ENCODE measurements at places on chromosomes 11 and 22.

DNA sequence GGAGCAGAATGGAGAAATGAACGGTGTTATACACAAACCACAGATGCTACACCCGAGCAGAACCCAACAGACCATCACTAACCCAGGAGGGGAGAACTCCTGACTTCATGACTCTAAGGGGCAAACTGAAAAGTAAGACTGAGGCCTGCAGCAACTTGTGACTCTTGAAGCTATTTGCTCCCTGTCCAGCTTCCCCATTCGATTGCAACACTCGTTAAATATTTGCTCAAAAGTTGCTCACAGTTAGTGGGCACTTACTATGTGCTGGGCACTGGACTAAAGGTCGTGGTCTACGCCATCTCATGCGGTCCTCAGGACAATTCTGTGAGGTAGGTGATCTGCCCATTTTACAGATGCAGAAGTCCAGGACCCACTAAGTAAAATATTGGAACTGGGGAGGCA lies 9.5 kb upstream of the ADA2 start:
- DNase-seq: no peak

DNA sequence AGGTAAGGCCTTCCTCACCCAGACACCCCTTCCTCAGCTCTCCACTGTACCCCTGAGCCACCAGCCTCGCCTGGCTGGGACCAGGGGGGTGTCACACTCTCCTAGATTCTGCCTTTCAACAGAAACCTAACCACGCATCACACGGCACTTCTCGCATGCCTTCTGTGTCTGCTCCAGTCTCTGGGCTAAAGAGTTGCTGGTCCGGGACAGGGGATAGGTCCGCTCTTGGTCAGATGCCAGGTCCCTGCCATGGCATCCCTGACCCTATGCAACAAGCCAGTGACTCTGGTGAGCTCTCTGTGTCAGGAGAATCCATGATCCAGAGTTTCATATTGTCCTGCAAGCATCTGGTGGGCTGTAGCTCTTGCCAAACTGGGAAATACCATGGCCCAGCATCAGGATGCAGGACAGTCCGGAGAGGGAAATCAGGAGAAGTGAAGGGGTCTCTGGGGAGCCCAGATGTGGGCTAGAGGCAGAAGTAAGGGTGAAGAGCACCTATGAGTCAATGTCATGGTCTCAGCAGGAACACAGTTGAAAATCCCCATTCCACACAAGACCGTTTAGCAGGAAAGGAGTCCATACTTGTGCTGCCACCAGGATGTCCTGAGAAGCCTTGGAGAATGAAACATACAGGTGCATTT lies 14.1 kb downstream of the IGLL5 start:
- no peak for DNase-seq

- DNase-seq: no peak
Observed at GRCh38 chr11:124608147-124608546, 3.1 kb upstream of the PANX3 start.

GRCh38 chr11:110481523-110481922 lies 51.8 kb downstream of the FDX1 start:
- DNase-seq: no peak

GRCh38 chr11:77999446-78000030 lies 5.1 kb upstream of the INTS4 start:
- no peak for DNase-seq

DNA sequence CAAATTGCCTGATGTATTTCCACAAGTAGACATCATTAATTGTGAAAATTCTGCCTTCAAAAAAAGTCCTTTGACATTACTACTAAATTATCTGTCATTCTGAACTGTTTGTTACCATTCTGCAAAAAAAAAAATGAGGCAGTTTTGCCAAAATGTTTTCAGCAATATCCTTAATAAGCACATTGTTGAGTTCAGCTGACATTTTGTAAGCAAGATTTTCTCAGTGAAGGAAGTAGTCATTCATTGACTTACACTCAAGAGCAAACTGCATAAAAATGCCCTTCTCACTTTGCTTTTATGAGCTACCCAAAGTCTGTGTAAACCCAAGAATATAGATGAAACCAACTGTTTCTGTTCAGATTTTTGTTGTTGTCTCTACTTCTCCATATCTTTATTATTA lies 125.9 kb downstream of the UVRAG start:
- no peak for DNase-seq

DNA sequence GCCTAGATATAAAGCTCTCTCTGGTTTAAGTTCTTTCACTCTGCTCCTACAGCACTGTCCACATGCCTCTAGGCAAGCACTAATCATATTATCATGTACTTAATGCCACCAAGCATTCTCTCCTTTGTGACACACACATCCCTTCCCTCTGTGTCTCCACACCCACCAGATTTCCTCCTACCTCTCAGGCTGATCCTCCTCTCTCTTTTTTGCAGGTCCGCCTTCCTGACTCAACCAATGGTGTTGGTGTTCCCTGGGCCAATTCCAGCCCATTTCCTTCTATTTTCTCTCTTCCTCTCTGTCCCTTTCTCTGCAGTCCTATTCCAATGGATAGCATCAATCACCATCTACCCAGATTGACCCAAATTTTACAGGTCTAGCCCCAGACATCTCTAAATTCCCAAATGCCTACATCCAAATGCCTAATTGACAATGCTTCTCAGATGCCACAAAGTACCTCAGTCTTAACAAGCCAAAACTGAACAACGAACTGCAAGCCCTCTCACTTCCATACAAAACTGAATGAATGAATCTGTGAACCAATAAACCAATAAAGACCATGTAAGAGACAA lies 504 bp upstream of the ZNF215 start:
- DNase-seq: no peak

DNA sequence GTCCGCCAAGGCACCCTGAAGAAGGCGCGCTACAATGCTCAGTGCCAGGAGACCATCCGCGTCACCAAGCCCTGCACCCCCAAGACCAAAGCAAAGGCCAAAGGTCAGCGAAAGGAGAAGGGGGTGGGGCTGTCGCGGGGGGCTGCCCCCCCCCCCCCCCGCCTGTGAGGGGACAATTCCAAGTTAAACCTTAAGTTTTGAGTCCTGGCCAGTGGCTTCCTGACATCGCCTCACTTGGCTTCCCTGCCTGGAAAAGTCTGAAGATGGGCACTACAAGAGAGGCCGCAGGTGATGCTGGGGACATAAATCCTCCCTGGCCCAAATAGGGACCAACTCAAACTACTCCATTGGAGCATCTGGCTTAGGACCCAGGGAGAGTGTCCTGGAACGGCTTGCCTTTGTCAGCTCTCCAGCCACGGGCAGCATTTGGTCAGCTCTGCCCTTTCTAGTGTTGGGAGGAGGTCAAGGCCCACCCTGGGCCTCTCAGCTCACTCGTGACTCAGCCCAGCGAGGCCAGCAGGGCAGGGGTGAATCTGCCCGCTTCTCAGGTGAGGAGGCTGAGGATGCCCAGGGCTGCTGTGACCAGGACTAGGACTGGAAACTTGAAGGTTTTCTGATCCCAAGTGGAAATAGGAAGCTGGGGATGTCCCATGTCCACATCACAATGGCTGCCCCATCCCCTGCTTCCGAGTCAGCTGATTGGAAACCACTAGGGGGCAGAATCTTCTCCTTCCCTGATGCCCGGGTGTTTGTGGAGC lies 1.4 kb downstream of the MDK start:
- DNase-seq: no peak

DNA sequence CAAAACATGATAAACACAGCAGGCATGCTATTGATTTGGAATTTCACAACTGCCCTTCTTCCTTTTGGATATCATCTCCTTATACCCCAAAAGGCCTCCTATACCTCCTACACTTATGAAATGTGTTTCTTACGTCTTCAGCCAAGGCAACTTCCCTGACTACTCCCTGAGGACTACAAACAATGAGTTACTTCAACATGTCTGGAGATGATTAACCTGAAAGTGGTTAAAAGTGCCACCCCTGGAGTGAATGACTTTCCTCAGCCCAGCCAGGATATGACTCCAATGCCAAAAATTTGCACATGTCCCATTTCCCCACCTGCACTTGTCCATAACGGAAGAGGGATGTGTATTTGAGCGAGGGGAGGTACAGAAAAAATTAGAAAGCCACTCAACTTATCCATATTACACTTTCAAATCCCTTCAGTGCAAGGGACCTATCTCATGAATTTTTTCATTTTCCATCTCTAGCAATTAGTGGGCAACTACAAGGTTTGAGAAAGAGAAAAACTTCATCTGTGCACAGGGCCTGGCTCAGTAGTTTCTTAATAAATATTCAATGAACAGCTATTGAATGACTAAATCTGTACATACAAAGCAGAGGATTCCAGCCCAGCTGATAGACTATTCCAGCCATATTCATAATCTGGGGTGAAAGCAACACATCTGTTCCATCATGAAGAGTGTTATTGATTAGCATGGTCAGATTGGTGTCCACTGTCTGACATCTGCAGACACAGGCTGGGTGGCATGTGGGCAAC lies 36.8 kb downstream of the KIRREL3 start:
- no peak for DNase-seq

DNA sequence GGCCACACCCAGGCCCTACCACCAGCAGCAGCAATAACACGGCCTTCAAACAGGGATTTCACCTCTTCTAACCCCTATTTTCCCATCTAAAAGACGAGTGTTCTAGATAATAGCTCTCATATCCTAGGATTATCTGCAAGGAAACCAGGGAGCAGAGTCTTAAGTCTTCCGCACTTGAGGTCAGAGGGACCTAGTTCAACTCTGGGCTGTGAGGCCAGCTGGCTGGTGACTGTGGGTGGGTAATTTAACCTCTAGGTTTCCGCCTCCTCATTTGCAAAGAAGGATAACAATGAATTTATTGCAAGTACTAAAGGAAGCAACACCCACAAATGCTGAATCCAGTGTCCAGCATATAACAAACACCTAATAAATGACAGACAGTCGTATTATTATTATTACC lies 70.1 kb downstream of the LARGE1 start:
- DNase-seq: no peak

DNA sequence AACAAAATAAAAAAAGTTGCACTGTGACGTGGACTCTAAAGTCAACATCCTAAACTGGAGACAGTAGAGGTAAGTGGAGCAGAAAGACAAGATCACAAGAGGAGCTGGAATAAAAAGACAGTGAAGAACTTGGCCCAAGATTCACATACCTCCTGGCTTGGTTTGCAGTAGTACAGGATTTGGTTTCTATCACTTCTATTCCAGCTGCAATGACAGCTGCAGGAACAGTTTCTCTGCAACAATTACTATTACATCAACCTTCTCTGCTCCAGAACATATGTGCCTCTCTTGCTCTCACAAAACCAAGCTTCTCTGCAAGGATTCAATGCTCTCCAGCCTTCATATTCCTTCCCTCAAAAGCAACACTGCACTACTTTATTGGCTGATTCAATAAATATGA lies 7.8 kb upstream of the KDM2A start:
- no peak for DNase-seq

- no peak for DNase-seq
Observed at GRCh38 chr11:28922386-28922981, 814.3 kb downstream of the METTL15 start.

DNA sequence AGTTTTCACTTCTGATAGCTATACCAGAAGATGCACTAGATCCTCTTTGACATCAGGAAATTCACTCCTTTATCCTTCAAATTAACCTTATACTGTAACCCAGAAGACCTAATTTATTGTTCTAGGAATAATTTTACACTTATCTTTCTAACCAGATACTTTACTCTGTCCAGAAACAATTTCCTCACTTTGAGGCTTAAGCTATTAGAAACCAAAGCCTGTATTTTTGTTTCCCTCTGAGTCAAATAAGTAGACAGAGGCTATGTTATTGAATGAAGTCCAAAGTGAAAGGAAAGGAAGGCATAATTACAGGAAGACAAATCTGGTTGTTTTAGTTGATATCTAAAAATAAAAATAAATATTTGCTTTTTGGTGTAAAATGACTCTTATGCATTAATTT lies 2.2 kb downstream of the OR51V1 start:
- no peak for DNase-seq

DNA sequence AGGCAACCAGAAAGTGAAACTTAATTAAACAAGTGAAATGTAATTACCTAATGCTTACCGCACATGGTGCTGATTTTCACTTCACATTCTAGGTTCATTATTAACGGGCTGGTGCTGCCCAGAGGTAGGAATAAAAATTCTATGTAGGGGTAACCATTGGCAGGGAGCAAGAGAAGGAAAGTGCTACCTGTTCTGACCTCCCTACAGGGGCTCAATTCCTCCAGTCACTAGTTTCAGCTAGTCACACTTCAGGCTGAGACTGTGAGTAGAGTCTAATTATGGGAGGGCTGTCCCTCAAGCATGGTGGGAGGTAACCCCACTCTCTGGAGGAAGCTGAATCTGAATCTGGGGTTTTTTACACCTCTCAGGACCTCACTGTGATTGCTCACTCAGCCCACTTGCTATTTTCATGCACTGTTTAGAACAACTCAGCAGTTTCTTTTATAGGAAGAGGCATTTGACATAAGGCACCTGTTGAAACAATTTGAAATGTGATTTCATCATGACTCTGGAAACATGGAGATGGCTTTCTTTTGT lies 75.4 kb downstream of the MAML2 start:
- DNase-seq: no peak

DNA sequence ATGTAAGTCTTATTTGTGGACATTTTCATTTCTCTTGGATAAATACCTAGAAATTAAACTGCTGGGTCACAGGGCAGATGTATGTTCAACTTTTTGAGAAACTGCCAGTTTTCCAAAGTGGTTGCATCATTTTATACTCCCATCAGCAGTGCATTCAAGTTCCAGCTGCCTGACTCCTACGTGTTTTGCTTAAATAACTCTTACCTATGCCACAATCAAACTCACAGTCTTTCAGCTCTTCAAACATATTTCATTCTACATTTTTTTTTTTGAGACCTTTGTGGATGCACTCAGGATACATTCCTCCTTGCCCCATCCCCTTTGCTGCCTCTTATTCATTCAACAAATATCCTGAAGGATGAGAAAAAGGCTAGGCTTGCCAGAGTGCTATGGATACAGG lies 9.2 kb downstream of the TCF20 start:
- DNase-seq: no peak

DNA sequence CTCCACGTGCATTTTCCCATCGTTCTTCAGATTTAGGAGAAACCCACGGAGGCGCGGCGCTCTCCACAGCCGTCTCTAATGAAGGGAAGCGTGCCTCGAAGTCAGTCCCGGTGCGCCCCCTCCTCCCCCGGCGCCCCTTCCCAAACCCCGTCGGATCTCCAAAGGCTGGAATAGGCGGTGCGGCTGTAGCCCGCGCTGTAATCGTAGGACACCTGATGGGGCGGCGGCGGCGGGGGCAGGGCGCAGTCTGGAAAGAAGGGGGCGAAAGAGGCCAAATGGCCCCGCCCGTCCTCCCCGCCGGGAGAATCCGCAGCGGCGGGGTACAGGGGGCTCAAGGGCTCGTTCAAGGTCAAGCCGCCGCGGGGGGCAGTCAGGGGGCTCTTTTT lies 1.3 kb downstream of the FAM181B start:
- DNase-seq: no peak

DNA sequence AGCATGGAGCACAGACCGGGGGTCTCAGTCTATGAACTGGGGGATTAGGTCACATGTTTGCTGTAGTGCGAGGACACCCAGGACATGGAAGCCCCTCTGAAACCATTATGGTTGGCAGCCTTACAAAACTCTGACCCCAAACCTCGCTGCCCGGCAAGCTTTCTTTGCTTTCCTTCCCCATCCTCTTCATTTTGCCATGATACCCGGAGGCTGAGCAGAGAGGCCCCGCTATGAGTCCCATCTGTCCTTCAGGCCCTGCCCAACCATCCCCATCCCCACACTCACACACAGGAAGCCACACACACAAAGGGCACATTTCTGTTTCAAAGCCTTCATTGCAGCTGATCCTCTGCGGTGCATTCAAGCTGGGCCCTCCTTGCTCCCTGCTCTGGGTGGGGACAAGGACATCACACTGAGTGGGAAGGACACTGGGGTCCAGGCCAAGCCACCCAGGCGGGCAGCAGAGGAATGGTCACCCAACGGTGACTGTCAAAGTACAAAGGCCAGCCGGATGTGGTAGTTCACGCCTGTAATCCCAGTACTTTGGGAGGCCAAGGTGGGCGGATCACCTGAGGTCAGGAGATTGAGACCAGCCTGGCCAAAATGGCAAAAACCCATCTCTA lies 176.5 kb downstream of the CTTN start:
- DNase-seq: no peak

Measured in D721Med (cell line).